H54 (cell line): ENCODE measurements at places on chromosomes 5 and 9.

- DNase-seq: no peak
Observed at GRCh38 chr9:33381231-33381791, 21.1 kb downstream of the AQP7 start.

DNA sequence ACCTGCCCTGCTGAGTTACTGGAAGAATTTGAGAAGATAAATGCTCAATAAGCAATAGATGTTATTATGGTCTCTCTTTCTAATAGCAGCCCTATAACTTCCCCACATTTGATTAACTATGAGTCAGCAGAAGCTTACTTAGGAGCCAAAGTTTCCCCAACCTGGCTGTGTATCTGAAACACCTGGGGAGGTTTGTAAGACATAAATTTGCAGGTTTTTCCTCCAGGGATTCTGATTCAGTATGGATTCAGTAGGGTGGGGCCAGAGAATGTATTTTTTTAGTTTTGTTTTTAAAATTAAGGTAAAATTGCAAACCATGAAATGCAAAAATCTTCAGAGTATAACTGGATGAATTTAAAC lies 44.9 kb upstream of the GNPDA1 start:
- no peak for DNase-seq

DNA sequence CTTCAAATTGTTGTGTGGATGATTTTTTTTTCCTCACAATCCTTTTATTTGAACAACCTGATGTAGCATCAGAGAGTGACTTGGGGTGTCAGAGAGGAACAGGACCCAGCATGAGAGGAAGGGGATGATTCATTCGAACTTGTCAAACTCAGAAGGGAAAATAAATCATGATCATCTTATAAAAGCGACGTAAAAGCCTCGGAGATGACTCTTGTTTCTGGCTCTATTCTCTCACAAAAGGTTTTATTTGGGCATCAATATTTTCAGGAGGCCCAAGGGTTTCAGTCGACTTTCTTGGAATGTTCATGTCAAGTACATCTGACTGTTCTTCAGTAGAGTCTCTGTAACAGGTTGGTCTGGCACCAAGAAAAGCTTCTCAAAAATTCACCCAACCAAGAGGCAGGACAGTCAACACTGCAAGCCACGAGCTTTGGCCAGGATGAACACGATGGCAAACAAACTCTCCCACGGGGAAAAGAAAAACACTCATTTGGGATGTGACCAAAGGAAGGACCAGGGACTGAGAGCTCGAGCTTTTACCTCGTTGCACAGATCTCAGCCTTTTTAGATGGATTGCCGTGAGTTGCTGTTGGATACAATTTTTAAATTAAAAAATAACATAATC lies 55.1 kb downstream of the ANKH start:
- no peak for DNase-seq

- no peak for DNase-seq
Observed at GRCh38 chr5:72443883-72444282, 63.3 kb downstream of the ZNF366 start.
